ENCODE measurements at places on chromosomes 1 and 21.
A peak's percentile ranks its signal among the peaks of the same experiment; 100 is the strongest.

DNA sequence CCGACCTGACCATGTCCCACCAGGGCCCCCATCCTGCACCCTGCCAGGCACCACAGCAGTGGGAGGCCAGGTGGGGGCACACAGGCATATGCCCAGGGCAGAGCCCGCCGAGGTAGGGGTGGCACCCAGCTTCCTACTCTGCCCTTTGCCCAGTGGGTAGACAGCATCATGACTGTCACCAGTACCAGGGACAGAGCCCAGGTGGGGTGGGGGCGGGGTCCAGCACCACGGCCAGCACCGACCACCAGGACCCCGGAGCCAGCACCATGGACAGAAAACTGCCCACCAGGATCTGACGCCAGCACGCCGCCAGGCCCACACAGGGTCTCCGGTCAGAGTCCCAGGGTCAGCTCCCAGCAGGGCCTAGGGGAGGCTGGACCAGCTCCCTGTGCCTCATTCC, 3.8 kb downstream of the TAS1R3 start:
- DNase-seq = no peak

GRCh38 chr1:109136766-109137165, 22.9 kb downstream of the ELAPOR1 start:
- no peak for DNase-seq

DNA sequence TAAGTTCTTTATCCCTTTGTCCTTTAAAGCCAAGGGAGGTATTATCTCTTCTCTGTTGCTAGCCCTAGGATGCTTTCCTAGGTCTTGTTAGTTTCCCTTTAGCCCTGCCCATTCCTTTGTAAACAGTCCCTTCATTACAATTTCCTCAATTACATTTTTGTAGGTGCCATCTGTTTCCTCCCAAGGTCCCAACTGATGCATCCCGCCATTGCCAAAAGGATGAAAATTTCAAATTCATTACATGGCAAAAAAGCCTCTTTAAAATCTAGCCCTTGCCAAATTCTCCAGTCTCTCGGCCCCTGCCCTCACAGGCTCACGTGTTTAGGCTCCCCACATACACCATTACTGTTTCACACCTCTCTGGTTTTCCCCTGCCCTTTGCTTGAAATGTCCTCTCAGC, 151.9 kb upstream of the C1orf87 start:
- no peak for DNase-seq

- DNase-seq = no peak
Observed at GRCh38 chr1:159188375-159188788, 16.3 kb upstream of the ACKR1 start.

- no peak for DNase-seq
Observed at GRCh38 chr1:57281324-57281723, 142.5 kb downstream of the DAB1 start.

- DNase-seq = no peak
Observed at GRCh38 chr1:246497331-246497915, 9.7 kb downstream of the SMYD3 start.

- no peak for DNase-seq
Observed at GRCh38 chr21:41667136-41667535, 99.7 kb downstream of the RIPK4 start.

GRCh38 chr21:35528116-35529042, 479.3 kb upstream of the RUNX1 start:
- DNase-seq = peak; percentile 25

DNA sequence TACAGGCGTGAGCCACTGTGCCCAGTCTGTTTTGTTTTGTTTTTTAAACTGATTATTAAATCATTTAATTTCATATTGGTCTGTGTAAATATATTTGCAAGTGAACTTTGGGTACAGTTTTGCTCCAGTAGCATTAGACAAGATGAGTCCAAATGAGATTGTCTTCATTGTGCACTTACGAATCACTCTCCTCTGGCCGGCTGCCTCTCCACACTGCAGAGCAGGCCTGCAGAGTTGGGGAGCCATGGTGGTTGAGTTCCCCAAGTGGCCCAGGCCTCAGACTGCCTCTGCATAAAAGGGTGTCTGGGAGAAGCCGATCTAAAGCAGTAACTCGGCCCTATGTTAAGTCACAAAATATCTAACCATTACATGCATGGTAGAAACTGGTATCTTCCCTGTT, 74.8 kb downstream of the ATP5PO start:
- no peak for DNase-seq

DNA sequence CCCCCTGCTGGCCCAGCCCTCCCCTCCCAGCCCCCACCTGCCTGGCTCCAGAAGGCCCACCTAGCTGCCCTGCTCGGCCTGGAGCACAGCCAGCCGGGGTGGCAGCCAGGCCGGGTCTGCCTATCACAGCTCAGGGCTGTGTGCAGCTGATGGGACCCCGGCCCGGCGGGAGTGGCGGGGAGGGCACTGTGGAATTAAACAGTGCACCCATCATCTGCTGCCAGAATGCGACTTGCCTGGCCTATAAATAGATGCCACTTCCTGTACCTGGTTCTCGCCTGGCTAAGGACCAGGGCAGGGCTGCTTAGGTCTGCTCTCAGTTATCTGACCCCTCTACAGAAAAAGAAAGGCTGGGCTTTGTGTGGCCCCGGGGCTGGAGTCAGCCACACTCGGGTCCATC, 98.2 kb upstream of the VAMP3 start:
- DNase-seq = no peak

DNA sequence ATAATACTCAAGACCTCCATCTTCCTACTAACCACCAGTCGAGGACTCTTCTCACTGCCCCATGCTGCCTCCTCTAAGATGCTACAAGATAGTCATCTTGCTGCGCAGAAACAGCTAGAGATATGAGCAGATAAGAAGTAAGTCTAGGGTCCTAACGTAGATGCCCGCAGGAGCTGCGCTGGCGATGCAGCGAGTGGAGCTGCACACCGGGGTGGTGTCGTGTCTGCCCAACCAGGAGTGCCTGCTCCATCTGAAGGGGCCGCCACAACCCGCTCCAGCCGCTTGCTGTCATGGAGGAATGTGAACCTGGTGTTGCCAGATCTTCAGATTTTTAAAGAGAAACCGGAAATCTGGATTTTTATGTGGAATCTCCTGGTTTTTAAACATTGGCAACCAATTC, 175.1 kb downstream of the VPS13D start:
- no peak for DNase-seq

GRCh38 chr1:177784409-177784808, 185.4 kb downstream of the SEC16B start:
- DNase-seq = no peak

Data from activated CD4-positive, alpha-beta T cell treated with anti-CD3 and anti-CD28 coated beads, Interleukin-2, amount 50 U/mL, for 1 hour (primary cell).